ENCODE measurements at places on chromosomes 1 and 21.
A peak's percentile ranks its signal among the peaks of the same experiment; 100 is the strongest.

DNA sequence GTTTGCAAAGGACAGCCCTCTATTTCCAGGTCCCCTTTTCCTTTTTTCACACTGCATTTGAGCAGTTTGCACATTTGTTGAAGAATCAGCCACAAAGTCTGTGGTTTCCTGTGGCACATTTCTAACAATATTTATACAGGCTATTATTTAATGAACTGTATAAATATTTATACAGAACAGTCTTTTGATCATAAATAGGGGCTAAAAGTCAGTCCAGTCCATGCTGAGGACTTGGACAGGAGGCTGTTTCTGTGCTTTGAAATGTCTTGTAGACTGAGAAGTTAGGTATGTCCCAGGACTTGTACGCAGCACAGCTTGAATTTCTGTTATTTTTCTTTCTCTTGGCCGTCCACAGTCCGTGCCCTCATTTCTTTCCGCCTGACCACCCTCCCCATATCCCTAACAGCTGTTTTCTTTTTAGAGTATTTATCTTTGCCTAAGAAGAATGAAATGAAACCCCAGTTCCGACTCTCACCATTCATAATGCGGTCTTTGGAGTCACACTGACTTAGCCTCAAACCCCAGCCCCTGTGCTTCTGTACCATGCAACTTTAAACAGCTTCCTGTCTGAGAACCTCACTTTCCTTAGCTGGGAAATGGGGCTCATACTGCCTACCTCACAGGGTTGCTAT lies 19.7 kb downstream of the FGGY start:
- DNase-seq: peak; percentile 71

- DNase-seq: no peak
Observed at GRCh38 chr21:33395891-33396331, 7.3 kb upstream of the IFNGR2 start.

GRCh38 chr1:89667691-89668090 lies 34.8 kb downstream of the LRRC8C start:
- no peak for DNase-seq

DNA sequence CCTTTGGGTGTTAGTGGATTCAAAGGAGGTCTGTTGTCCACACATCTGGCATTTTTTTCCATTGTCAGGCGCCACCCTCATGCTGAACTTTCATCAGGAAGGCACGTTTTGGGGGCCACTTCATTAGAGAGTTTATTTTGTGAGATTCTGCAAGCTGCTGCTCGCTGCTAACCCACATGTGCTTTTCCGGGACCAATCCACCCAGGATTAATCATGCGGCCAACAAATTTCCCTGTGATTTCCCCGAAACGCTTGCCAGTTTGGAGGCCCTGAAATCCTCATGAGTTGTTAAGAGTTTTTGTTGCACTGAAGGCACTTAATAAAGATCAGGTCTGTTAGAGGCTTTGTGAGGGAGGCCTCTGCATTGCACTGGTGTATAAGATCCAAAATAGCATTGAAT lies 2.4 kb downstream of the PDPN start:
- no peak for DNase-seq

DNA sequence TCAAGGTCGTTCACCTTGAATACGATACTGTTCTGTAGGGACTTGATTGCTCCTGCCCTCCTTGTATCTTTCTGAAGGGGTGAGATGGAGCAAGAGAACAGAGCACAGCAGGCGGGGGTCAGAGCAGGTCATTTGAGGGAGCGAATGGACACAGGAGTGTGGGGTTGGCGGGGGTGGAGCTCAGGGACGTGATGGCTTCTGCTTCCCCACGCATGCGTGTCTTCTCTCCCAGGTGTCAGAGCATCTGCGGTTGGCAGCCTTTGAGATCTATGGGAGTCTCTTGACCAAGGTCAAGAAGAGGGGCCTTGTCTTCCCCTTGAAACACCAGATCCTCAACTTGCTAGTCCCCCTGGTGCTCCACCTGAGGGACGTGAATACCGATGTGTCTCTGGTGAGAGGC lies 63.9 kb downstream of the INAVA start:
- DNase-seq: no peak

DNA sequence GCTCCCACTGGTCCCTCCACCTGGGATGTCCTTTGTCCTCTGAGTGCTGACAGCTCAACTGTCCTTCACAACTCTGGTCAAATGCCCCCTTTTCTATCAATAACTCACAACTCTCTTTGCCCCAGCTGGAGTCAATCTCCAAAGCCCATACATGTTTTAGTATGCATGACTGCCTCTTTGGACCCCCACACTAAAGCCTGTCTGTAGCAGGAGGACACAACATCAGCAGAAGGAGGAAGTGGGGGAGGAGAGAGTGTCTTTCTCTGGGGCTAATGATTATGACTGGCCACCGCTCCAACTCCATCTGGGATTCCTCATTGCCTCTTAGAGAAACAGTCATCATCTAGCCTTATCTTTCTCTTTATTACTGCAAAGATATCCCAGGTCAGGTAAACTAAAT lies 186.6 kb upstream of the FGGY start:
- DNase-seq: no peak

DNA sequence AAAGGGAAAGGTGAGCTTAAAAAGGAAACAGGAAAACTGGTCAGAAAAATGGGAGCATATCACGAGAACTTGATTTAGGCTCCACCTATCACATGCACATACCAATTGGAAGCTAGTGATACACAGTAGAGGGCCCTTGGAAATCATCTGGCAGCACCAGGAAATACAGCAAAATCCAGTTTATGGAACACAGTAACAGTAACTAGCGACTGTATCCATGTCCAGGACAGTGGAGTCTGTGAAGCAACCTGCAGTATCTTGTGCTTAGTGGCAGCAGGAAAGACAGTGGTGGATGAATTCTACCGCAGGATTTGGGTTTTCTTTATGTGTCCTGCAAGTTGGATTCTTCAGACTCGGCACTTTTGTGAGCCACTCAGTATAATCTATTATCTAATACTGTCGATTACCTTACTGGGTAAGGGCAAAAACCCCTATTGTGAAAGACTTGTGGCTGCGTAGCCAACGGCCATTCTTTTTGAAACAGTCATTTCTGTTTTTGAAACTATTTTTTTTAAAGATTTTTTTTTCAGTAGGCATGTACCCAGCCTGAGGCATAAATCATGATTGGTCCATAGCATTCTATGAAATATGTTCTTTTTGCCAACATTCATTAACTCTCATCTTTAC lies 1.6 kb upstream of the KDM4A start:
- DNase-seq: no peak

DNA sequence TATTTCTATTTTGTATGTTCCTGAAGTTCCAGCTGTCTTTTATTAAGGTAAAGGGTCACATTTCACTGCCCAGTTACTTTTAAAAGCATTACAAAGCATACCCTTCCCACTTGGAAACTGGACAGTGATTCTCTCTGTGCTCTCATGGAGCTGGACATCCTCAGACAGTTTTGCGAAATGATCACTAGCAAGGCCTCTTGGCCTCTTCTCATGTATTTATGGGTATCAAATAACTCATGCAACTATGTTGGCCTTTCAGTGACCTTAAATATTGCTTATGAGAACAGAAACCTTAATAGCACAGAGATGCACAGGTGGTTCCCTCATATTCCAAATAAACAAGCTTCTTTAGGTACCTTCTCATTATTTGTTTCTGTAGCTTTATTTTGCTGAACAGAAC lies 7.9 kb upstream of the AMPD1 start:
- no peak for DNase-seq

GRCh38 chr1:33741749-33742148 lies 122.1 kb upstream of the HMGB4 start:
- no peak for DNase-seq

- DNase-seq: no peak
Observed at GRCh38 chr1:3928586-3928985, 28.5 kb upstream of the C1orf174 start.

DNA sequence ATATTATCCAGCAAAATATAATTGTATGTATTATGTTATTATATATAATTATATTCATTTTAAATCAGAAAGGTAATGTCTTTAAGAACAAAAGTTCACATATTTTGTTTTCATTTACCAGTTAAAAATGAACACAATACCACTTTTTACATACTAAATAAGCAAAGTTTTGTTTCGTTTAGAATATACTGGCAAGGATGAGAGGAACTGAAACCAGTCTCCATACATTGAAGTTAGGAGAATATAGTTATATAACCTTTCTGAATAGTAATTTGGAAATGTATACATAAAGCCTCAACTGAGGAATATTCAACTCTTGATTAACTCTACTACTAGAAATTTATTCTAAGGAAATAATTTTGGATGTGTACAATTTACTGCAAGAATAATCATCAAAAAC lies 110.5 kb downstream of the ZNF644 start:
- no peak for DNase-seq

DNA sequence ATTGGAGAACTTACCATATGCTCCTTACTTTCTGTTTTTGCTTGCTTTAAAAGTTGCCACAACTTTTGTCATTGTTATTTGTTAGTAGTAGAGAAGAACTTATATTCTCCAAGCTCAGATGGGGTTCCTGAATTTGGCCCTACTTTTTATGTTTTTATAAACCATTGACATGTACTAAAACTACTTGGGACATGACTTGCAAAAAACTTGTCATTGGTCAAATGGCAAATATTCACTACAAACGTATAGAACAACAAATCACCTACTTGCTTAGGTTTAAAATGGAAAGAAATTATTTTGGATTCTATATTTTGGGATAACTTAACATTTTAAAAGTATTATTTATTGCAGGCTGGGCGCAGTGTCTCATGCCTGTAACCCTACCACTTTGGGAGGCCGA lies 32.7 kb downstream of the PIGP start:
- DNase-seq: no peak

DNA sequence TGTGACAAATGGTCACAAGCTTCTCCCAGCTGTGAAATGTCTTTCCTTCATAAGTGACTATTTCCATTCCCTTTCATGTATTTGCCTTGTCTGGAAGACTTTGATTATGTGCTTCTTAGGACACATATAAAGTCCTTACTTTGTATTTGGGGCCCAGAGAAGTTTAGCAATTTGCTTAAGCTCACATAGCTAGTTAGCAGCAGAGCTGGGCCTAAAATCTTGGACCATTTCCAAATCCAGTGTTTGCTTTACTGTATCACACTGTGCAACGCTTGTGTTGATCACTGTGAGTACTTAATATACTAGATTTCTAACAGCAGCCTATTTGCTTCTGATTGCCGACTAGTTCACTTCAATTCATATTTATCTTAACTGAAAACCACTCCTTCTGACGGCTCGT lies 2.2 kb upstream of the KCNA3 start:
- DNase-seq: no peak

- no peak for DNase-seq
Observed at GRCh38 chr1:211741788-211742187, 66.4 kb upstream of the NEK2 start.

GRCh38 chr1:235997049-235997448 lies 67.8 kb downstream of the NID1 start:
- no peak for DNase-seq

DNA sequence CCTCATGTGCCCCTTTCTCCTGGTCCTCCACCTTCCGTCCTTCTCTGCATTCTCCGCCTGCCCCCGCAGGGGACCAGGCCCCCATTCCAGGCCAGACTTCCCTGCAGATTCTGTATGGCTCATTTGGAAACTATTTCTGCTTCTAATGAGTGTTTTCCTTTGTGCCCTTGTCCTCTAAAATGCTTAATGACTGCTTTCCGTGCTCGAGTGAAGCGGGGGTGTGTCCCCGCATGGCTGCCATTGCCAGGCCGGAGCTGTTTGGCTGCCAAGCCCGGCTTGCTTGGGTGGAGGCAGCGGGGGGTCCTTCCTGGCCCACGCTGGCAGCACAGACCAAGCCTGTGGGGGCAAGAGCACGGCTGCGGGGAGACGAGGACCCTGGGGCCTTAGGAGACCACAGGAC lies 299.3 kb upstream of the VAMP3 start:
- peak; percentile 22 for DNase-seq

GRCh38 chr1:16187748-16188401 lies 24.6 kb downstream of the ARHGEF19 start:
- DNase-seq: no peak

- no peak for DNase-seq
Observed at GRCh38 chr21:31195334-31196015, 148.6 kb downstream of the TIAM1 start.

- DNase-seq: no peak
Observed at GRCh38 chr1:143721024-143721373, 250.8 kb downstream of the FAM72C start.

DNA sequence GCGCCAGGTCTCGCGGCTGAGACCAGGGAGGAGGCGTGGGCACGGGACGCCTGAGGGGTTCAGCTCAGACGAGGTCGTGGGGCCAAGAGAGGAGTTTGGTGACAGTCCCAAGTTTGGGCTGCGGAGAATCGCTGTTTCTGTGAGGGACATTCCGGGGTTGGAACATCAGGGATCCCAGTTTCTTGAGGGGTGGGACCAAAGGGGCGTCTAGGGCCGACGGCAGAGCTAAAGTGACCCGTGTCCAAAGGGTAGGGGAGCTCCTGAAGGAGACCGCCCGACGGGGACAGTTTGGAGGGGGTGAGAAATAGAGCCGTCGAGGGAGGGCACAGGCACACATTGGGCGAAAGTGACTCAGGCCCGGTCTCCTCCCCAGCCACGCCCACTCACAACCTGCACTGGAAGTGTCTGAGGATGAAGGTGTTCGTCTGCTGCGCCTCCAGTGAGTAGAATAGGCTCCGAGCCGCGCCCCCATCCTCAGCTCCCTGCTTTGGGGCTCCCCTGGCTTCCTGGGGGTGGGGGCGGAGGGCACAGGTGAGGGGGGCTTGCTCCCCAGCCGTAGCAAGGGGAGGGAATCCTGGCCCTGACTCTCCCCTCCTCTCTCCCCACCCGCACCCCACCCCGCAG lies 7.0 kb downstream of the EFNA3 start:
- DNase-seq: no peak

GRCh38 chr1:17207966-17208418 lies 3.1 kb downstream of the PADI1 start:
- no peak for DNase-seq

DNA sequence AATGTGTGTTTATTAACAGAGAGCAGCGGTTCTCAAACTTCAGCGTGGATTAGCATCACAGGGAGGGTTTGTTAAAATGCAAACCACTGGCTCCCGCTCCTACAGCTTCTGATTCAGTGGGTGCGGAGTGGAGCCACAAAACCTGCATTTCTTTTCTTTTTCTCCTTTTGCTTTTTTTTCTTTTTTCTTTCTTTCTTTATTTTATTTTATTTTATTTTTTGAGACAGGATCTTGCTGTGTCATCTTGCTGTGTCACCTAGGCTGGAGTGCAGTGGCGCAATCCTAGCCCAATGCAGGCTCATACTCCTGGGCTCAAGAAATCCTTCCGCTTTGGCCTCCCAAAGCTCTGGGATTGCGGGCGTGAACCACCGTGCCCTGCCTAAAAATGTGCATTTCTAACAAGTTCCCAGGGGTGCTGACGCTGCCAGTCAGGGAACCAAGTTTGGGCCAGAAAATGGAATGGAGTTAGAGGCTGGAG lies 20.9 kb upstream of the SLC1A7 start:
- DNase-seq: no peak

- no peak for DNase-seq
Observed at GRCh38 chr1:203321273-203322052, 16.1 kb downstream of the BTG2 start.

GRCh38 chr1:200217703-200218102 lies 190.2 kb downstream of the NR5A2 start:
- DNase-seq: no peak

All from non-pigmented ciliary epithelial cell (primary cell).